Stimulated activated CD8-positive, alpha-beta memory T cell treated with anti-CD3 and anti-CD28 coated beads, Interleukin-4, amount 100 ng/mL, for 48 hours (primary cell): ENCODE measurements at places on chromosomes 1 and 21.

DNA sequence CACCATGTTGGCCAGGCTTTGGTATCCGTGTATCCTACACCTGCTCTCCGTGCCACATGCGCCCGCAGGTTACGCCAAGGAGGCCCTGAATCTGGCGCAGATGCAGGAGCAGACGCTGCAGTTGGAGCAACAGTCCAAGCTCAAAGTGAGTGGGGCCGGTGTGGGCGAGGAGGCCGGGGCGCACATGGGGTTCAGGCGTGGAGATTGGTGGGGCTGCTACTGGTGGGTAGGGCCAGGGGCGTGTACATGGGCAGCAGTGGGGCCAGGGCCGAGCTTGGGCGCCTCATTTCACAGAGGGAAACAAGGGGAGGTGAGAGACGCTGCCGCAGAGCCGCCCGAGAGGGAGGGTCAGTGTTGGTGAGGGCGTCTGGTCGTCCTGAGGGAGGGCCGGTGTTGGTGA is 5.6 kb downstream of the ATAD3B start:
- DNase-seq, result no peak

DNA sequence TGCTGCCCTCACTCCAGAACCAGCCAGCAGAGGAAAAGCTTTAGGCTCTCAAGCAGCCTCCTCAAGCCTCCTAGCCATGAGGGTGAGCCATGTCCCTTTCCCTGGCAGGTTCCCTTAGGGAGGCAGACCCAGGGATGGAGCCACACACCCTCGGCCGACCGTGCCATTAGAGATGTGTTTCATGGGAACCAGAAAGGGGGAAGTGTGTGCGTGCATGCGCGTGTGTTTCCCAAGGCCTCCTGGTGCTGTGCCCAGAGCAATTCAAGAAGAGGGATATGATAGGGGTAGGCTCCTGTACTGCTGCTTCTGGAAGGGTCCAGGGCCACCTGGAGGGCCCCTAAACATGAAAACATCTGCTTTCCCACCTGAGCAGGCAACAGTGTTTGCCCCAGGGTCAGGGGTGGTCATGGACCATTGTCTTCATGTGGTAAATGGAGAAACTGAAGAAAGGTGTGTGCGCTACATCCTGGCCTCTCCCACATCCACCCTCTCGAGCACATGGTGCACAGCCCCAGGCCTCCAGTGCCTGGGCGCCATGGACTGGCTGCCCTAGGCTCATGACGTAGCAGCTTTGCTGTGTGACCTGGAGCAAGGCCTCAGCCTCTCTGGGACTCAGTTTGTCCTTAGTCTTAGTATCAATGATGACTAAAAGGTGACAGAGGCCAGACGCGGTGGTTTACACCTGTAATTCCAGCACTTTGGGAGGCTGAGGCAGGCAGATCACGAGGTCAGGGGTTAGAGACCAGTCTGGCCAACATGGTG is 48.1 kb downstream of the SYF2 start:
- DNase-seq, result no peak

DNA sequence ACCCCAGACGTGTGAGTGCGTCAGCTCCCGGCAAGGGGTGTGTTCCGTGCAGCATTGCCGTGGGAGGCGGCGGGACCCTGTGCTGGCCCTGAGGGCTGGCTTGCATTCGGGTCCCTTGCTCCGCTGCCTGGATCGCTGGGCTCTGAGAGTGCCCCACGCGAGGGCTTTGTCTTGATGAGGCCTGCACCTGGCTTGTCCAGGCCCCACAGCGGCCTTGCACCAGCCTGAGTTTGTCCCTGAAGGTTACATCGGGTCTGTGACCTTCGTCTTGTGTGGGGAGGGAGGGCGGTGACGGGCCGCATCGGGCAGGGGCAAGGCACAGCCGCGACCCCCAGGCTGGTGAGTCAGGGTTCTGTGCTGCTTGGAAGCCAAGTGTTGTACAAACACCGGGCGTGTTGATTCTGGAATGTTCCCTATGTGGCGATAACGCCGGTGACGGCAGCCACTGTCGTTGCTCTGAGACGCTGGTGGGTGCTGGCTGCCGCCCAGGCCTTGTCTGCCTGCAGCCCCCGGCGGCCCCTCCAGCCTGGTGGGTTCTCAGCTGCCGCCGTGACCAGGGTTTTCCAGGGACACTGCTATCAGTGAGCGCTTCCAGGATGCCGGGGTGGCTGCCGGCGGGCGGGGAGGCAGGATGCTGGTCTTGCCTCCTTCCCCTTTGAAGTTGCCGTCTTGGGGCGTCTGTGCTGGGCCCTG is 42.9 kb downstream of the SLX9 start:
- DNase-seq, result no peak

DNA sequence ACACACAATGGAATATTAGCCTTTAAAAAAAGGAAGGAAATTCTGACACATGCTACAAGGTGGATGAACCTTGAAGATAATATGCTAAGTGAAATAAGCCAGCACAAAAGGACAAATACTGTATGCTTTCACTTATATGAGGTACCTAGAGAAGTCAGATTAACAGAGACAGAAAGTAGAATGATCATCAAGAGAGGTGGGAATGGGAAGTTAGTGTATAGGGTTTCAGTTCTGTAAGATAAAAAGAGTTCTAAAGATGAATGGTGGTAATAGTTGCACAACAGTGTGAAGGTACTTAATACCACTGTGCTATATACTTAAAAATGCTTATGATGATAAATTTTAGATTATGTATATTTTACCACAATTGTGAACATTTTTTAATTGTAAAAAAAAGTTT is 7.2 kb downstream of the RPAP2 start:
- DNase-seq, result no peak

DNA sequence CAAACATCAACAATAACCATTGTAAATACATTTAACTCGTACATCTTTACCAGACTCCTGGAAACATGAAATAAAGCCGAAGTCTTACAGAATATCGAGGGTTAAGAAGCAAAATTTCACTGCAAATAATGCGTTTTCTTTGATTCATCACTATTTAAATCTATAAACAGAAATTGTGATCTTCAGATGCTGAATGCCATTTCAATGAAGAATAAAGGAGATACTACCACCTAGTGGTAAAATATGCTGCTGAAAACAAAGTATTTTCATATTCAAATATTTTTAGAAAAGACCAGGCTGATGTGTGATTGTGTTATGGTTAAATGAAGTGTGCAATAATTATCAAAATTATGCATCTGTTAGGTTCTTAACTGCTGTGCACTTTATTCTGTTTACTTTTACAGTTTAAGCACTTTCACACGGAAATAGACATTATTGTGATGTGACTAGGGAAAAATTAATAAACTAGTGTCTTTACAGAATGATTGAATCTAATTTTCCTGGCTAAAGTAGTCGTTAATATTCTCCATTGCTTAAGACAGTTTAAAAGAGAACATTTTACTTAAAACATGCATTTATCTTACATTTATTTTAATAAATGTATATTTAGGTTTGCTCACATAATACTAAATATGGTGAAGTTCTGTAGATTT is 1093.1 kb downstream of the MRPL39 start:
- DNase-seq, result no peak

DNA sequence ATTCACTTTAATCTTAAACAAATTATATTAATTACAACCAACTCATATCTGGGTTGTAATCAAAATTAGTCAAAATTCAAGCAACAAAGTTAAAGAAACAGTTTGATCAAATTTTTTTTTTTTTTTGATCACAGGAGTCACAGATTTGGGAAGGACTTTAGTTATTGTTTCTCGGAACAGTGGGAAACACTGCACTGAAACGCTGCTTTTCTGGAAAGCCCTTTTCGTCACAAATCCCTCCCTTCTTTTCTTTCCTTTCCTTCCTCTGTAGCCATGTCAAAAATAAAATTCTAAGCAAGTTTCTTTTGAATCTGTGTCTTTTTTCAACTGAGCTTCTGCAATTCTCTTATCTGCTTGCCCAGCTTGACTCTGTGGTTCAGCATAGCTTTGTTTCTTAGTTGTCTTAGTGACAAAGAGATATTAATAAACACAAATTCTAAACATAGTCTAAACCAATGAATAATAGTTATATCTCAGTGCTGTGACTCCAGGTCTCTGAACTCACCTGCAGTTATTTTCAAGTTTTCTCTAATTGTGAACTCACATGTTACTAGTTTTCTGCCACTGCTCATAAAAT is 53.8 kb downstream of the PTGS2 start:
- no peak for DNase-seq
